ENCODE measurements at places on chromosomes 4 and X.

GRCh38 chrX:50579955-50580354, 109.3 kb upstream of the DGKK start:
- no peak for DNase-seq

- no peak for DNase-seq
These were observed 30.1 kb downstream of the SLC4A4 start for GRCh38 chr4:71368906-71369305.

GRCh38 chr4:53515076-53515475, 76.2 kb downstream of the LNX1 start:
- DNase-seq = no peak

GRCh38 chr4:87965501-87965975, 10.0 kb upstream of the SPP1 start:
- DNase-seq = no peak

DNA sequence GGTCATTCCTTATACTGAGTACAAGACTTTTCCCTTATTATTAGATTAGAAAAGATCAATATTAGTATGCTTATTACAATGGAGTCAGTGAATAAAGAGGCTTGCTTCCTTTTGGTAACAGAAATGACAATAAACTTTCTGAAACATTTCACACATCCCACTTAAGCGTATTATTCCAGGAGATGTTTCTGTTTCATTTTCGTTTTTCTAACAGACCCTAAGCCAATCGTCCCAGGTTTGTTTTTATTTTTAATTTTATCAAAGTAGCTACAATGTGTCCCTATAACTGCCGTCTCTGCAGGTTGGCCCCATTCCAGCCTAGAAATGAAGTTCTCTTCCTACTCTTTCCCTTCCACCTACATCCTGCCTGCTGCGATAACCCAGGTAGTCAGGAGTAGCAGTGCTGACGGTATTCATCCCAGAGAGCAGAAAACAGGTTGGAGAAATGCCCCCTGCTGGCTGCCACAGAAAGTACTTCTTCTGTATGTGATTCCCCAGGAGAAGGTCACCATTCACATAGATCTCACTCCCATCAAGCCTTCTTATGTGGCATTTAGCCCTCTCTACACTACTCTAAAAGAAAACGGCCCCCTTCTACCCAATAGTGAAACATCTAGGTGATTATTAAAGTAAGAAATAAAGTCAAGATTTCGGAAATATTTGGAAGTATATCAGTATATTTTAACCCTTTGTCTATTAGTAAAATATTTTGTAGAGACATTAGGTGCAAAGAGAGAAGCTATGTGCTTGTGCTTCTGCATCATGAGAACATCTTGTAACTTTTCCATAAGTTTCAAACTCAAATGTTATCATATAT, 40.4 kb downstream of the ENPEP start:
- peak; percentile 39 for DNase-seq

GRCh38 chr4:138162259-138162658, 79.9 kb downstream of the SLC7A11 start:
- DNase-seq = no peak

GRCh38 chr4:29578329-29578728, 1141.8 kb upstream of the PCDH7 start:
- DNase-seq = no peak

DNA sequence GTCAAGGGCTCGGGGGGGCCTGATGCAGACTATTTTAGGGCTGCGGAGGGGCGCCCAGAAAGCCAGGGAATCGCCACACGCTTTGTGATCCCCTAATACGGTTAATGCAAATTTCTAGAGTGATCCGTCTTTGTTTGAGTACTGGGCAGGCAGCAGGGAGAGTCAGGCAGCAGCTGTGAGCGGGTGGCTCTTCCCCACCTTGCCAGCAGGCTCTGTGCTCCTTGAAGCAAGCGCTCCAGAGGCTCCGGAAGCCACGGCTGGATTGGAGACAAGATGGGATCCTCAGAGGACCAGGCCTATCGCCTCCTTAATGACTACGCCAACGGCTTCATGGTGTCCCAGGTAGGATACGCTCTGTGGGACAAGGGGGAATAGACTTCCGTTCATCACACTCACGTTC, at the start of gene ASMT:
Gene ASMT, plus strand, starts transcription at position 133 of the 400 bp plus-strand sequence. Its CDS starts 141 bp downstream, at position 274.
- DNase-seq = no peak

GRCh38 chr4:182880387-182881356, 36.5 kb downstream of the DCTD start:
- DNase-seq = no peak

- DNase-seq = no peak
These were observed 529 bp downstream of the DHRSX start for GRCh38 chrX:2500091-2500802.

DNA sequence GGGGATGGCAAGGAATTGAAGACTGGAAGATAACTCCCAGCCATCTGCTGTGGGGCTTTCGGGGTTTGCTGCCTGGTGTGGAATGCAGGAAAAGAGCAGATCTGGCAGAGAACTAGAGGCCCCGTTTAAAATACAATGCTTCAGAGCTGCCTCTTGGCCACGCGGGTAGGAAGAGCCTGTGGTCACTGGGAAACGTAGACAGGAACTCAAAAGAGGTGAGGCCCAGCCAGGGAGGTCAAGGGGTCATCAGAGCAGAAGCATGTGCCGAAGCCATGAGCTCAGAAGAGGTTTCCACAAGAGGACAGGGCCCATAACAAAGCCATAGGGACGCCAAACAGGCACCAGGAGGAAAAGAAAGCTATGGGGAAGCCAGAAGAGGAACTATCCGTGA, 14.5 kb upstream of the STS start:
- DNase-seq = no peak

DNA sequence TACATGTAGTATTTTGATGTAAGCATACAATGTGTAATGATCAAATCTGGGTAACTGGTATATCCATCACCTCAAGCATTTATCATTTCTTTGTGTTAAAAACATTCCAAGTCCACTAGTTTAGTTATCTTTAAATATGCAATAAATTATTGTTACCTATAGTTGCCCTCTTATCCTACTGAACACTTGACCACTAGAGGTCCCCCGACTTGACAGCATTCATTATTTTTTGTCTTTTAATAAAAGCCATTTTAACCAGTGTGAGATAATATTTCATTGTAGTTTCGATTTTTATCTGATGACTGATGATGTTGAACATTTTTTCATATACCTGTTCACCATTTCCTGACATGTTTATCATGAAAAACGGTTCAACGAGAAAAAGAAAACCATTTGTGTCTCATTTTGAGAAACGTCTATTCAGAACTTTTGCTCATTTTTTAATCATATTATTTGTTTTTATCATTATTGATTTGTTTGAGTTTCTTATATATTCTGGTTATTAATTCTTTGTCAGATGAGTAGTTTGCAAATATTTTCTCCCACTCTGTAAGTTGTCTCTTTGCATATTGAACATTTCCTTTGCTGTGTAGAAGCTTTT, 199.0 kb upstream of the CXXC4 start:
- DNase-seq = no peak

DNA sequence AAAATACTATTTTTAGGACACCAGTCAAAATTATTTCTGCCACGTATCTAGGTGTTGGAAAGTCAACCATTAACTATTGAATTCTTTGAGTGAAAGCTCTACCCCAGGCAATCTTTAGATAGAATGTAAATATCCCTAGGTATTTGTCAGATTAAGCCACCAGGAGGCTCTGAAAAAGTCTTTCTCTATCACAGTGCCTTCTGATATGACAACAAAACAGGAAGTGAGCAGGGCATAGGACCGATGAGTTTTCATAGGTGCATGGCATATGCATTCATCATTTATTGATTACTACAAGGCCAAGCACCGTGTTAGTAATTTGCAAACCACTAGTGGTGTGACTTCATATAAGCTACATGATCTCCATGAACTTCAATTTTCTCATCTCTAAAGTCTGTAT, 333.6 kb upstream of the F9 start:
- DNase-seq = no peak

DNA sequence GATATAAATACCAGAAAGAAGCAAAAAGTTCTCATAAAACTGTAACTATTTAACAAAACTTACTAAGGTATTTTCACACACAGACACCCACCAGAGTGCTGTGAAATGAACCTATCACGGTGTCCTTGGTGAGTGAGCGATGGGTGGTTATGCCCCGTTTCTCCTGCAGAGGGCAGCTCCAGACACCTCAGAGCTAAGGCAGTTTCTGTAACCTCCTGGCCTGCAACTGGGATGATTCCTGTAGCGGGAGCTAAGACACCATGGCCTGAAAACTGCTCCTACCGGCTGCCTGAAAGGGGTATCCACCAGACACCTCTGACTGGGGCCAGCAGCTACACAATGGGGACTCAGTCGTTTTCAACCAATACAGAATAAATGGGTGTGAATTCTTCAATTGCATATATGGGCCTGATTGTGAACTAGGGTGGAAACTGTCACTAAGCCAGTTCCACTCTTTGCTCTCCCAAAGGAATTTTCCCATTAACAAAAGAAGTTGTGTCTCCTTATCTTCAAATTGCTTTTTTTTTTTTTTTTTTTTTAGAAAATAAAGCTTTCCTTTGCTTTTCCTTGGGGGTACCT, 2375.8 kb upstream of the TENM3 start:
- DNase-seq = no peak

DNA sequence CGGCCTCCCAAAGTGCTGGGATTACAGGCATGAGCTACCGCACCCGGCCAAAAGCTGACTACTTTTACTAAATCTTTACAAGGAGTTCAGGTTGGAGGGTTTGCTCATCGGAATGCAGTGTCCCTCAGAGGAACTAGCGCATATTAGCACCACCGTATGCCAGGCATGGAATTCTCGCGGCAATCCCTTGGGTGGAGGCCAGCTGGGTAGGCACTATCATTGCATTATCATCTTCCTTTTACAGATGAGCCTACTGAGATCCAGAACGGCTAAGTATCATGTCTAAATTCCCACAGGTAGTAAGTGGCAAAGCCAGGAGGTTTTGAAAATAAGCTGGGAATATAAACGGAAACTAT, 6.1 kb upstream of the CXorf66 start:
- no peak for DNase-seq

DNA sequence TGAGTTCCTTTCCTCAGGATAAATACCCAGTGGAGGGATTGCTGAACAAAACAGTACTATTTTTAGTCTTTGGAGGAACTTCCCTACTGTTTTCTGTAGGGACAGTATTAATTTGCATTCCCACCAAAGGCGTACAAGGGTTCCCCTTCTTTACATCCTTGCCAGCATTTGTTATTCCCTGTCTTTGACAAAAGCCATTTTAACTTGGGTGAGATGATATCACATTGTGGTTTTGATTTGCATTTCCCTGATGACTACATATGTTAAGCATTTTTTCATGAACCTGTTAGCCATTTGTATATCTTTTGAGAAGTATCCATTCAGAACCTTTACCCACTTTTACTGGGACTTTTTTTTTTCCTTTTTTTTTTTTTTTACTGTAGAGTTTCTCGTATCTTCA, 126.2 kb upstream of the ANXA10 start:
- no peak for DNase-seq

DNA sequence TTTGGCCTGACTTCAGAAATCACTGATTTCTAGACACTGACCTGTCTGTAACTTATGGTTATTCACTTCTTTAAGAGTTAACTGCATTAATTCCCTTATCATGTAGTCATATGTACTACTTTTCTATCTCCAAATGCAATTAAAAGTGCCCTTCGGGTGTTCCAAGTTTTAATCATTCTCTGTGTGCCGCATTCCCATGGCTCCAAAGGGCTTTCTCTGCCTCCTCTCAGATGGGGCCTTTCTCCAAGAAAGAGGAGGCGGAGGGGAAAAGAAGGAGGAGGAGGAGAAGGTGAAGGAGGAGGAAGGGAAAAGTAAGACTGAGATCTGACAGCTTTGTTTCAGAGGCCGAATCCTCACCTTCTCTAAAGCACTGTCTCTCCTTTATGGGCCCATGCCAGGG, 325.8 kb downstream of the LDB2 start:
- no peak for DNase-seq

DNA sequence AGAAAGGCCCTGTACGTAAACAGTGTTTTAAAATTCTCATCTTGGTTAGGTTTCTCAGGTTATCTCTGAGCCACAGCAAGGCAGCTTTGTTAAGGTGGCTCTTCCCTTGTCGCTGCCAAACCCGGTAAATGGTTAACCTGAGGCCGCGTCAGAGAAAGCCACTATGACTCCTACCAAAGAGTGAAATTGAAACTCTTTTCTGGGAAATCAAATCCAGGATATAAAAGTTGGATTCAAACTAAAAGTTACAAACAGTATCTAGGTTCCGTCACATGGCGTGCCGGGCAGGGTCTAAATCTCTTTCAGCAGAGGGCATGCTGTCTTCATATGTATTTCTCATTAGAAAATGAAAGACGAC, 433 bp downstream of the MMAA start:
- DNase-seq = no peak

DNA sequence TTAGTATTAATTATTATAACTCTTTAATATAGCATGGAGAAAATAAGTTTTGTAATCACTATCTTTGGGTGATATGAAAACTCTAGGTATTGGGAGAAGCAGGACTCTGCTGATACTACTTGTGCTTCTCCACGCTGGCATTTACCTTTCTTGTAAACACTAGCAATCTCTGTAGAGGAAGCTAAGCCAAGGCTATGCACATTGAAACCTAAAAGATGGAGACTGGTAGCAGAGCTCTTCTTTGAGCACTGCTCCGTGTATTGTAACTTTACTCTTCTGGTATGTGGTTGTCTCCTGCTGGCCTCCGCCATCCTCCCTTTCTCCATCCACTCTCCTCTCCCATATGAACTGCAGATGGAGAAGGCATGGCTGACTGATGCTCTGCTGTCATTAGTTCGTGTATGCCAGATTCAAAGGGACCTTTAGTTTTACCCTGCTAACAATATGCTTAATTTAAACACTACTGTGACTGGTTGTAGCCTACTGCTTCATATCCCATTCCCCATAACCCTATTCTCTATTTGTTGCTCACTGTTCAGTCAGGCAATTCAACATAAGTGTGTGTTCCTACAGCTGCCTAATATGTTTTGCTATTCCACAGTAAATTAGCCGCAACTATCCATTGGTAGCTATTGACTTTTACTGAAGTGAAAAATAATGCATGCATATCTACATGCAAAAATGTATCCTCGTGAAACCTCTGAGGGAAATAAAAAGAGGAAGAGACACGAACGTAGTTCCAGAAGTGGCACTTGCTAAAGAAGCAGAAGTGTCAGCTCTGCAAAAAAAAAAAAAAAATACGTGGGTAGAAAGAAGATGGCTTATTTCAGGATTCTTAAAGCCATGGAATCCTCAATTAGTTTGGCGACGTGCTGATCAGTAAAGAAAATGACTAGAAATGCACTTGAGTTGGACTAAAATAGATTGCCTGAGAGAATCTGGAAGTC, 55.6 kb upstream of the CCSER1 start:
- no peak for DNase-seq

- DNase-seq = no peak
These were observed 21.0 kb upstream of the EFNB1 start for GRCh38 chrX:68807818-68808217.

GRCh38 chrX:14873676-14874049, 442 bp downstream of the MOSPD2 start:
- no peak for DNase-seq

- no peak for DNase-seq
These were observed 299.1 kb downstream of the ARHGAP24 start for GRCh38 chr4:85774000-85774399.

GRCh38 chr4:89026542-89026941, 30.4 kb downstream of the FAM13A start:
- DNase-seq = peak; percentile 1

- DNase-seq = no peak
These were observed 599.0 kb downstream of the RAB28 start for GRCh38 chr4:12884846-12885796.

GRCh38 chr4:1534095-1534872, 128.0 kb upstream of the NKX1-1 start:
- no peak for DNase-seq

GRCh38 chrX:151695583-151696340, 504 bp downstream of the PRRG3 start:
- DNase-seq = no peak
